ENCODE measurements at places on chromosomes 4 and X.

DNA sequence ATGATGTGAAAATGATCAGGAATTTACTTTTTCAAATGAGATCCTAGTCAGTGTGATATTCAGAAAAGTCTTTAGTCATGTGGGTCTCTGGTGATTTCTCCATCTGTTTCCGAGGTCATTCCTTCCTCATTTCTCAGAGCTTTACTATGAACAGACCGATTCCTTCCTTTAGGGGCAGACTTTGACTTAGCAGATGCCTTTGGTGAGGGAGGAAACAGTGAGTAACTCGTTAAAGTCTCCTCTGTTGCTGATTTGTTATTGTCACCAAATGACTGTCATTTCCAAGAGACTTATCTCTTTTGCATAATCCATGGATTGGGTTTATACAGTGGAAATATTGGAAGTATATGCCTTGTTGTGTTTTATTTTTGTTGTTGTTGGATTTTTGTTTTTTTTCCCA lies 76.2 kb upstream of the CD99 start:
- no peak for DNase-seq

DNA sequence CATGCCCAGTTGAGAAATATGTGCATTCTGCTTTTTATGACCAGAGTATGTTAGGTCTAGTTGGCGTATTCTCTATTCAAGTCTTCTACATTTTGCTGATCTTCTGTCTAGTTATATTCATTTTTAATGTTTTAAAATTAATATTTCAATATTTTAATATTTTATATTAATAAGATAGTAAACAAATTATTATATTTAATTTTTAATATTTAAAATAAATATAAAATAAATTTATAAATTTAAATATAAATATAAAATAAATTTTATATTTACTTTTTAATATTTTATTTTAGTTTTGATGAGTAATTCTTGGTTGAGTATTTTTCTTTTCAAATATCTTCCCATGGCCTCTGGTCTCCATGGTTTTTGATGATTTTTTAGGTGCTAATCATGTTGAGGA lies 123.8 kb downstream of the GABRA2 start:
- no peak for DNase-seq

GRCh38 chr4:141786946-141787345 lies 150.6 kb downstream of the IL15 start:
- DNase-seq = no peak

GRCh38 chr4:38504396-38504715 lies 159.6 kb upstream of the KLF3 start:
- DNase-seq = no peak
